Myocyte (in vitro differentiated cells): ENCODE measurements at places on chromosomes 11 and 22.
A peak's percentile ranks its signal among the peaks of the same experiment; 100 is the strongest.

DNA sequence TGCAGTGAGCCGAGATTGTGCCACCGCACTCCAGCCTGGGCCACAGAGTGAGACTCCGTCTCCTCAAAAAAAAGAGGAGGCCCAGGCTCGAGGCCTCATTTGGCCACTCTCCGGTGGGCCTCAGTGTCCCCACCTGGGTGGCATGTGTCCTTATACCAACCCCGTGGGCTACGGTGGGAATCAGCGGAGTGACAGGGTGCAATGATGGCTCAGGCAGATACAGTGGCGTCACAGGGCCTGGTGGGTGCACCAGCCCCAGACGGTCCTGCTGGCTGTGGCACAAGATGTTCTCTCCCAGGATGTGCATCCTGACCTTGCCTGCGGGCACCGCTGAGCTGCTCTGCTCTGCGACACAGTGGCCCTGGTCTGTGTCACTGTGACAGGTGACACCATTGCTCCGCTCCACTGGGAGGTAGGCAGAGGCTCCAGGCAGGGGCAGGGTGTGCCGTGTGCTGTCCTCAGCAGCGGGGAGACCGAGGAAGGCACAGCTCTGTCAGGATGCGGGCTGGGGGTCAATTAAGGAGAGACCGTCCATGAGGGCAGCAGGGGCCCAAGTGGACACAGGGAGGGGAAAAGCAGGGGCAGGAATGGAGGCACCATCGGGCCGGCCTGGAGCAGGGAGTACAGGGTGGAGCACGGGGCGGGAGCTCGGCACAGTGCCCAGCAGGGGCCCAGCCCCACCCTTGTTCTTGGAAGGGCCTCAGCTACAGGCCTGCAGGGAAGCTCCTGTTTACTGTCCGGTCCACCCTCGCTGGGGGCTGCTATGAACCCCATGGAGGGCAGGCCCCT is 21.7 kb upstream of the TH start:
- no peak for DNase-seq

- peak; percentile 79 for DNase-seq
Measured at GRCh38 chr11:27012234-27012921, 18.5 kb downstream of the FIBIN start.

DNA sequence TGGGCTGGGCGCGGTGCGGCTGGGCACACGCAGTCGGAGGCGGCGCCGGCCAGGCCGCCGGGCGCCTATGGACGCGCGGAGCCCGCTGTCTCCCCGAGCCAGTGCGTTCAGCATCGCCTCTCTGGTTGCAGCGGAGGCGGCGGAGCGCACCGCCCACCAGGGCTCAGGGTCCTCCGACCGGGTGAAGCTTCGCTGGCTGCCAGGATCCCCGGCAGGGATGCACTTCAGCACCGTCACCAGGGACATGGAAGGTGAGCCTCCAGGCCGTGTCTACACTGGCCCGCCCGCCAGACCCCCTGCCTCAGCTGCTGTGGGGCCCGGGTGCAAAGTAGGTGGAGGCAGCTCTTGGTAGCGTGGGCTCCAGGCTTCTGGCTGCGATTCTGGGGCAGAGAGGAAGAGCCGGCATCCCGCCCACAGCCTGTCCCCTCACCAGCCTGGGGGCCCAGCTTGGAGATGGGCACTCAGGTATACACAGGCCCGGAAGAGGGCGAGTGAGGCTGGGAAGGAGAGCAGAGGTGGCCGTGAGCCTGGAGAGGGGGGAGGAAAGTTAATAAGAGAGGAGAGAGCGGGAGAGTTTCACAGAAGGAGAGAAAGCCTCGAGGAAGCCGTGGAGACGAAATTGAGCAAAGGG is 1.0 kb upstream of the TBX1 start:
- DNase-seq = no peak

DNA sequence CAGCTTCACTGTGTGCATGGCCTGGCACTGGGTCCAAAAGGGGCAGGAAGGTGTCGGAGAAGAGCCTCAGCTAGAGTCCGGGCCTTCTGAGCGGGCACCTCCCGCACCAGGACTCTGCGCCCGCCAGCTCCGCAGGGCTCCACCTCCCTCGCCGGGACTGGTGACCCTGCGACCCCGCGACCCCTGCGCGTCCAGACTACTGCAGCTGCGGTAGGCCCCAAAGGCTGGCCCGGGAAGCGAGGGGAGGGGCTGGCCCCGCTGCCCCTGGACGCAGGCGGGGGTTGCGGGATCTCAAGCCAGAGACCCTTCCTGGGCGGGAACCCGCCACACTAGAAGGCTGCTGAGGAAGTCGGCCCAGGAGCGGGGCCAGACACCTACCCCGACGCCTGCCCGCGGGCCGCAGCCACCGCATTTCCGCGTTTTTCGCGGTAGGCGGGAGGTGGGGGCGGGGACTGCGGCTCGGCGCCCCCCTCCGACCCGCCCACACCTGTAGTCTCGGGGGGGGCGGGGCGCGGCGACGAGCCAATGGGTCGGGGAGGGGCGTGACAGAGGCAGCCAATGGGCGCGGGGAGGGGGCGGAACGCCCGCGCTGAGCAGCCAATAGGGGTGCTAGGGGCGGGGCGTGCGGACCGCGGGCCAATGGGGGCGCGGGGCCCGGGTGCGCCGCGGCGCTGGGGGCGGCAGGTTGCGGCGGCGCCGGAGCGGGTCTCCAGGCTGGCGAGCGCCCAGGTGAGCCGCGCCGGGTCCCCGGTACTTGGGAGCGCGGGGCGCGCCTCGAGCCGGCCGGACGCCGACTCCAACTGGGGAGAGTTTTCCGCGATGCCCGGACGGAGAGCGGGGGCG is at the start of the genes LMNTD2 and RASSF7:
Gene LMNTD2 (minus strand): TSS at position 434 of the 843 bp plus-strand sequence. CDS start 22 bp downstream, at position 412.
Gene RASSF7 (plus strand): TSS at position 666 of the 843 bp plus-strand sequence. CDS start 799 bp downstream, outside the sequence.
- DNase-seq = peak; percentile 81

- DNase-seq = no peak
Measured at GRCh38 chr22:39224550-39224949, 20.2 kb downstream of the PDGFB start.

- DNase-seq = peak; percentile 43
Measured at GRCh38 chr22:24244144-24244787, 616 bp downstream of the GGT5 start.

DNA sequence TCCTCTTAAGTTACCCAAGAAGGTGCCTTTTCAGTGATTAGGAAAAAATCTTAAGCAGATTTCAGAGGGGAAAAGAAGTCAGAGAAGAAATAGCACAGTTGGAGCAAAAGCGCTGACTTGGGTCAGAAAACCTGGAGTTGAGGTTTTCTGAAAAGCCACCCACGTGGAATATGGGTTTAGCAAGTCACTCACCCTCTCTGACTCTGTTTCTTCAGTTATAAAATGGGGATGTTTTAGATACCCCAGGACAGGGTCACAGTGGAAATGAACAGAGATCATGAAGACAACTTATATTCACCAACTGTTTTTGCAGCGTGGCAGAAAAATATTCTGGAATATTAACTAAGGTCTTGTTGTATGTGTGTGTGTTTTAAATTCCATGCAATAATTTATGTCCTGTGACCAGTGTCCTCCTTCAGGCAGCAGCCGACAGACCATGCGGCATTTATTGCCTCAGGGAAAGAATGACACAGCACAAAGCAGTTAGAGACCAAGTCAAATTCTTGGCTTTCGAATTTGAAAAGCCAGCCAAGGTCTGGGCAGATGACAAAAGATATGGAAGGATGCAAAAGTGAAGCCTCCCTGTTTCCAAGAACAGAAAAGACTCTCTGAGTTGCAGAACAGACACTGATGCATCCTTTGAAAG is 119.9 kb downstream of the MIAT start:
- no peak for DNase-seq

DNA sequence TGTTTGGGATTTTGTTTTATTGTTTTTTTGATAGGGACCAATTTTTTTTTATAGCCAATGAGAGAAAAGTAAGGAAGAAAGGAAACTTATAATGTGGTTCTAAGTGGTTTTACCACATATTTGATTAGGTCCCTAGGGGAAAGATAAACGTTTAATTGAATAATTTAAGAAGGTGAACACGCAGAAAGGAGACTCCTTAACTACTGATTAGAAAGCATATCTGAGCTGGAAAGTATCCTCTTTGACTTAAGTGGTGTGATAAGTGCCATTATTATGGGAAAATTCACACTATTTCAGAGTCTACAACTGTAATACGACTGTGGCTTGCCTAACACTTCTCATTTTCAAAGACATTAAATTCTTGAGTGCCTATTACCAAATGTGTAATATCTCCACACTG is 106.5 kb upstream of the GRAMD1B start:
- DNase-seq = no peak

- no peak for DNase-seq
Measured at GRCh38 chr22:21443735-21444421, 23.3 kb upstream of the TMEM191C start.

DNA sequence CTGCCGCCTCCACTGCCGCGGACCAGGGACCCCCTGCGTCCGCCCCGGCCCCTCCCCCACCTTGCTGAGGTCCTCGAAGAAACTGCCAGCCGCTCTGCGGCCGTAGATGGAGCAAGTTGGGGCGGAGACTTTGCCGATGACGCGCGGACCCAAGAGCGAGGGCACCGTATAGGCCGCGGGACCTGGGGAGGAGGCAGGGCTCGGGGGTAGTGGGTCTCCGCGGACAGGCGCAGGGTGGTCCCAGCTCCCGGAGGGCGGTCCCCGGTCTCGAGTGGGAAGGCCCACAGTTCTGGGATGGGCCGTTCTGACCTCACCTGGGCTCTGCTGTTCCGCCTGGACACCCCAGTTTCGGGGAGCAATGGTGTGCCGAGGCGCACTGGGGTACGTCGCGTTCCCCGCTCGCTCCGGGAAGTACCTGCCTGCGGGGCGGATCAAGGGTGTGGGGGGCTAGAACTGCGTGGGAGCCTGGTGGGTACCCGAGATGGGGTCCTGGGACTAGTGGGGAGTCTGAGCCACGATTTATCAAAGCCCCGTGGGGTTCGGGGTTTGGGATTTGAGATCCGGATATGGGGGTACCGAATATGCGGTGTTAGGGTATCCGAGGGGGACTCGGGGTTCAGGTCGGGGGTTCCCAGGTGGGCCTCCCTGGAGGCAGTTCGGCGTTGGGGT is 1.2 kb upstream of the TYMP start:
- DNase-seq = peak; percentile 48

DNA sequence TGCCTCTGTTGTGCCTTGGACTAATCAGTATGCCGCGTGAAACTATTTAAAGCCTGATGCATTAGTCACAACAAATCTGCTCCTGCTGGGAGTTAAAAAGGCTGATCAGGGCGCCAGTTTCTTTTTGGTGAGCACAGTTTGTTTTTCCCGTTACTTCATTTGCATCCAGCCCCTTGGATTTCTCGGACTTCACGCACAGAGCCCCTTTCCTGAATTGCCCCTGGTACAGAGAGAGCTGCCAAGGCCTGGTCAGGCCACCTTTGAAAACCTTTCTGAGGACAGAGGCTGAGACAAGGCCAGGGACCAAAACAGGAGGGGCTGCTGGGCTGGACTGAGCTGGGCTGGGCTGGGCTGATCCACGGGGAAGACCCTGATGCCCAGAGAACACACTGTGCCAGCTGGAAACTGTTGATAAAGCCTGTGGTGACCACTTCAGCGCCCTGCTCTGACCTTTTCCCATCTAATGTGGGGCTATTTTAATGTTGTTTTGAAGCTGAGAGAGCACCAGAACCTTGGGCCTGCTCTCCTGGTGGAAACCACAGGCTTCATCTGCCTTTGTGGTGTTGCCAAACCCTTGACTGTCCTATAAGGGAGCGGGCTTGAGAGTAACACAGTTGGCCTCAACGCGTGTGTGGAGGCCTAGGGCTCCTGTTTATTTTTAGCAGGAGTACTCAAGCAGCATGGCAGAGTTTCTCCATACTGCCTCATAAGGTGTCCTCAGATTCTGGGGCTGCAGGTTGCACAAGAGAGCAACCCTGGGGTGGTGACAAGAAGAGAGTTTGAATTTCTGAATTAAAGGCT is 44.2 kb downstream of the NAV2 start:
- DNase-seq = peak; percentile 73

GRCh38 chr22:39277142-39277607 is 32.4 kb upstream of the PDGFB start:
- peak; percentile 38 for DNase-seq

- peak; percentile 36 for DNase-seq
Measured at GRCh38 chr11:84384731-84385130, 1098.6 kb upstream of the CCDC90B start.

DNA sequence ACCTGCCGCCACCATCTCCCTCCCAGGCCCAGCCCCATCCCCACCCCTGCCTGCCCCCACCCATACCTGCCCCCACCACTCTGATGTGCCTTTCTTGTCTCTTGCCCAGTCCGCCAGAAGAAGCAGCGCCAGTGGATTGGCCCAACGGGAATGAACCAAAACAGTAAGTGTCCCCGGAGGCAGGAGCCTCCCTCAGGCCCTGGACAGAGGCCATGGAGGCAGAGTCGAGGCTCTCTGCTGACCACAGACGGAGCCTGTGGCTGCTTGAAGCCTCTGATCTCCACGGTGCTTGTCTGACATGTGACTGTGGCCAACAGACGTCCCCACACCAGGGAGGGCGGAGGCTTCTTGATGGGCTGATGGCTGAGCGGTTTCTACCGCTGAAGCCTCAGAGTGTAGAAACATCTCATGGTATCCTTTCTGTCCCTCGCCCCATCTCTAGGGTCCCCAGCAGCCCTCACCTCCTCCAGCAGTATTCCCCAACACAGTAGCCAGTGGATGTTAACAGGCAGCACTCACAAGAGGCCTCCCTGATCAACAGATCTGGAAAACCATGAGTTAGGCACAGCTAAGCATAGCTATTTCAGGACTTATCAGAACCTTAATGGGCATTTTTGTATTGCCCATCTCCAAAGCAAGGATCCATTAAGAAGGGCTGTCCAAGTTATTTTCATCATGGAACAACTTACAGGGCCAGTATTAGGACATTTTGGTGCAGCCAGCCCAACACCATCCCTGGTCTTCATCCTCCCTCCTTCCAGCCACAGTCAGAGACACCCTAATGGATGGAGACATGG is 21.7 kb downstream of the CD5 start:
- peak; percentile 44 for DNase-seq

GRCh38 chr11:15757048-15757698 is 599.2 kb downstream of the SOX6 start:
- DNase-seq = no peak

GRCh38 chr11:33259869-33260268 is 2.7 kb downstream of the HIPK3 start:
- no peak for DNase-seq

DNA sequence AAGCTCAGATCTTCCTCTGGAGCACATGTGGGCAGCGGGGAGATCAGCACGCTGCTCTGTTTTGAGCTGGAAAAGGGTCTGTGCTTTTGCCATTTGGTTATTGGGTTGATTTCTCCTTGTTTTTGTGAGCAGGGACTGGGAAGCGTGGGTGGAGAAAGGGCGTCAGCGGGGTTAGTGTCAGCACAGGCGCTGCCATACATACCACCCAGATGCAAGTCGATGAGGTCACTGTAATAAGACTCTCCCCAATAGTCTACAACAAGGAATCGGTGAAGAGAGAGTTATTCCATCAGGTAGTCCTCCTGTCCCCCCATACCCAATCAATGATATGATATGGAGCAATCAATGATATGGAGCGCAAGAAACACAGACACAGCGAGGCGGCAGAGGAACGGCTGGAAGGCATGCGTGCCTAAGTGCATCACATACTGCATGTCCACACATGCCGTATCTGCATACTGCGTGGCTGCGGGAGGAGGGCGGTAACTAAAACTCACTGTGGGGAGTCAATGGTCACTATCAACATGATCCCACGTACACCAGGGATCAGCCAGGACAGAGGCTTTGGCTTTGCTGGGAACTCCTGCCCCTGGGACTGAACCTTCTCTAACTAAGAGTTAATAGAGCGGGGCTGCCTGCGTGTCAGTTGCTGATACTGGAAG is 29.5 kb upstream of the BID start:
- DNase-seq = no peak

GRCh38 chr22:40176921-40177737 is 596 bp upstream of the TNRC6B start:
- DNase-seq = peak; percentile 65

- DNase-seq = no peak
Measured at GRCh38 chr22:38034884-38035529, 22.2 kb upstream of the PICK1 start.
